Mesothelial cell of epicardium (in vitro differentiated cells): ENCODE measurements at places on chromosomes 1 and 21.
A peak's percentile ranks its signal among the peaks of the same experiment; 100 is the strongest.

GRCh38 chr1:20124456-20125057 is 5.2 kb upstream of the PLA2G2D start:
- no peak for DNase-seq

DNA sequence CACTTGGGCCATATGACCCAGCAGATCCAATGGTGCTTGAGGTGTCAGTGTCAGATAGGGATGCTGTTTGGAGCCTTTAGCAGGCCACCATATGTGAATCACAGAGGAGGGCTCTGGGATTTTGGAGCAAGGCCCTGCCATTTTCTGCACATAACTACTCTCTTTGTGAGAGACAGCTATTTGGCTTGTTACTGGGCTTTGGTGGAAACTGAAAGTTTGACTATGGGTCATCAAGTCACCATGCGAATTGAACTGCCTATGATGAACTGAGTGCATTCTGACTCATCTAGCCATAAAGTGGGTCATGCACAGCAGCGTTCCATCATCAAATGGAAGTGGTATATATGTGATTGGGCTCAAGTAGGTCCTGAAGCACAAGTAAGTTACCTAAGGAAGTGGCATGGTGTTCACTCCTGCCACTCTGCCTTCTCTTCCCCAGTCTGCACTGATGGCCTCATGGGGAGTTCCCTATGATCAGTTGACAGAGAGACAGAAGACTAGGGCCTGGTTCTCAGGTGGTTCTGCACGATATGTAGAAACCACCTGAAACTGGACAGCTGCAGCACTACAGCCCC is 447.3 kb downstream of the AGBL4 start:
- no peak for DNase-seq

DNA sequence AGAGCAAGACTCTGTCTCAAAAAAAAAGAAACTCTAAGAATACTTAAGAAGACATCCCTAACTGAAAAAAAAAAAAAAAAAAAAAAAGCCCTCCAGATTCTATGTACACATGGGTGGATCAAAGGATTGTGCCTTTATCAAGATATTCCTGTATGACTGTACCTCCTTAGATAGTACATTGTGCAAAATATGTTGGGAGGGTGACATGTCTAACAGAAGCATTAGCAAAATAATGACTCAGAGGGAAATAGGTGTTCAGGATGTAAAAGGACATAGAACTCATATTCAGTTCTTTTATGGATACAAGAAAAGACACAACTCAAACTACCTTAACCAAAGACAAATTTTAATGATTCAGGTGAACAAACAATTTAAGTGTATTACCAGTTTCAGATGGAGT is 269.8 kb upstream of the KAZN start:
- no peak for DNase-seq

- no peak for DNase-seq
Observed at GRCh38 chr1:31763671-31764311, 349 bp downstream of the ADGRB2 start.

- DNase-seq, result peak; percentile 64
Observed at GRCh38 chr1:6448749-6449631, 17.0 kb downstream of the TNFRSF25 start.

DNA sequence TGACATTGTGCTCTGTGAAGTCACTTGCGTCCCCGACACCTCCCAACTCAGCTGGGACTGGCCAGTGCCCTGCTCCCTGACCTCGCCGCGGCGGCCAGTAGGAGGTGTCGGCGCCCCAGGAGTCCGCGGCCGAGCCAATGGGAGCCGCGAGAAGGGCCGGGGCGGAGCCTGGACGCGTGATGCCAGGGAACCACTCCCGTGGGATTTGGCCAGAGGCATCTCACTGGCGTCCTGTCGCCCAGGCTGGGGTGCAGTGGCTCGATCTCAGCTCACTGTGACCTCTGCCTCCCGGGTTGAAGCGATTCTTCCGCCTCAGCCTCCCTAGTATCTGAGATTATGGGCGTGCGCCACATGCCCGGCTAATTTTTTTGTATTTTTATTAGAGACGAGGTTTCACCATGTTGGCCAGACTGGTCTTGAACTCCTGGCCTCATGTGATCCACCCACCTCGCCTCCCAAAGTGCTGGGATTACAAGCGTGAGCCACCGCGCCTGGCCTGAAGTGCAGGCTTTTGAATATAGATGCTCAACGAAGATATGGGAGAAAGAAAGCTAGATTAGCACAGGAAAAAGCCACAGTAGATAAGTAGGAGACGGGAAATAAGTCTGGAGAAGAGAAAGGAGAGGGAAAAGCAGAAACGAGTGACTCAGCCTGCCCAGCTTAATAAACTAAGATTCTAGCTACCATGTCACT is 38.0 kb downstream of the ZBTB8OS start:
- DNase-seq, result peak; percentile 69

DNA sequence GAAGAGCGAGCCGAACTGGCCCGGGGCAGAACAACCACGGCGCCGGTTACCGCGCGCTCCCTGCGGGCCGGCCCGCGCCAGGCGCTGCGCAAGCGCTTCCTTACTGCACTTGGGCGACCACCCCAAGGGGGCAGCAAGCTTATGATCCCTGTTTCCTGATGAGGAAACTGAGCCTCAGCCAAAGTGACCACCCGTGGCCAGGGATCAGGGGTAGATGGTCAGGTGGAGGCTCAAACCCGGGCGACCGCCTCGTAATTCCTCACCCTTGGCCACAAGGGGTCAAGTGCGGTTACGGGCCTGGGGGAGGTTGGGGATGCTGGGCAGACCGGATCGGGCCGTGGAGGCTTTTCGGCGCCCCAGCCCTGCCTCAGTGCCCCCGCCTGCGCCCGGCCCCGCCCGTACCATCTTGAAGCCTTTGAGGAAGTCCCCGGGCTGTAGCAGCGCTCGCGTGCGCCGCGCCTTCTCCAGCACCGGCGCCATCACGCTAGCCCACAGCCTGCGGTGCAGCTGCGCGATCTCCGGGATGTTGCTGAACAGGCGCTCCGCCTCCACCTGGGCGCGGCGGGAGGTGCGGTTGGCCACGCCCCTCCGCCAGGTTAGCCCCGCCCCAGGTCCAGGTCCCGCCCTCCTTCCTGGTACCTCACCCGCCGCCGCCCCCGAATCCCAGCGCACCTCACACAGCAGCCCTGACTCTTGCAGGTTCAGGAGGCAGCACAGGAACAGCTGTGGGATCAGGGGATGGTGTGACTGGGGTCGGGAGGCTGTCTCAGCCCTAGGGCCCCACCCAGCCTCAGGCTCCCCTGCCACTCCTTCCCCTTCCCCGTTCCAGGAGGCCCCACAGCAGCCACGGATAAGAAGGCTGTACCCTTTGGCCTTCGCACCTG is 5.4 kb upstream of the TNFRSF25 start:
- DNase-seq, result no peak

DNA sequence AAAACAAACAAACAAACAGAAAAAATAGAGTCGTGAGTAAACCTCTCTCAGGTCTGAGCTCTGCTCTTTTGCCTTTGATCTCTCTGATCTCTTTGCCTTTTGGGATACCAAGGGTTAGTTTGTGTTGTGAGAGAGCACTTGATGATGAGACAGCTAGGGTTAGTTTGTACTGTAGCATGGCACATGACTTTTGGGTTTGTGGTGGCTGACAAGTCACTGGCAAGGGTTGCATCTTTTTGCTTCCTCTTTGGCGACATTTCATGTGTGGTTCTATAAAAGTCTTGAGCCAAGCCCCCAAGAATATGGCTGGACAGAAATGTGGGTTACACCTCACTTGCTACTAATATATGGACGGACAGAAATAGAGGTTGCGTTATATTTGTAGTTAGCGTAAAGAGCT is 60.5 kb downstream of the TESK2 start:
- DNase-seq, result no peak

- no peak for DNase-seq
Observed at GRCh38 chr1:216183007-216183406, 240.2 kb downstream of the USH2A start.

- DNase-seq, result no peak
Observed at GRCh38 chr1:60581455-60582220, 500.7 kb upstream of the NFIA start.

- no peak for DNase-seq
Observed at GRCh38 chr1:18300376-18300775, 180.4 kb upstream of the KLHDC7A start.

GRCh38 chr1:31216016-31216415 is 23.7 kb downstream of the NKAIN1 start:
- DNase-seq, result peak; percentile 90

- no peak for DNase-seq
Observed at GRCh38 chr1:219528633-219529032, 84.3 kb downstream of the ZC3H11B start.

DNA sequence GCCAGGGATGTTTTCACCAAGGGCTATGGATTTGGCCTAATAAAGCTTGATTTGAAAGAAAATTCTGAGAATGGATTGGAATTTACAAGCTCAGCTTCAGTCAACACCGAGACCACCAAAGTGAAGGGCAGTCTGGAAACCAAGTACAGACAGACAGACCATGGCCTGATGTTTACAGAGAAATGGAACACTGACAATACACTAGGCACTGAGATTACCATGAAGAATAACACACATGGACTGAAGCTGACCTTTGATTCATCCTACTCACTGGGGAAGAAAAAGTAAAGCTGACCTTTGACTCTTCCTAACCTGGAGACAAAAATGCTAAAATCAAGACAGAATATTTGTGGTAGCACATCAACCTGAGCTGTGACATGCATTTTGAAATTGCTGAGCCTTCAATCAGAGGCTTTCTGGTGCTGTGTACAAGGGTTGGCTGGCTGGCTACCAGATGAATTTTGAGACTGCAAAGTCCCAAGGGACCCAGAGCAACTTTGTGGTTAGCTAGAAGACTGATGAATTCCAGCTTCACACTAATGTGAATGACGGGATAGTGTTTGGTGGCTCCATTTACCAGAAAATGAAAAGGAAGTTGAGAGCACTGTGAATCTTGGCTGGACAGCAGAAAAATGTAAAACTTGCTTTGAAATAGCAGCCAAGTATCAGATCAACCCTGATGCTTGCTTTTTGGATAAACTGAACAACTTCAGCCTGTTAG is 190.4 kb upstream of the KCTD3 start:
- no peak for DNase-seq

DNA sequence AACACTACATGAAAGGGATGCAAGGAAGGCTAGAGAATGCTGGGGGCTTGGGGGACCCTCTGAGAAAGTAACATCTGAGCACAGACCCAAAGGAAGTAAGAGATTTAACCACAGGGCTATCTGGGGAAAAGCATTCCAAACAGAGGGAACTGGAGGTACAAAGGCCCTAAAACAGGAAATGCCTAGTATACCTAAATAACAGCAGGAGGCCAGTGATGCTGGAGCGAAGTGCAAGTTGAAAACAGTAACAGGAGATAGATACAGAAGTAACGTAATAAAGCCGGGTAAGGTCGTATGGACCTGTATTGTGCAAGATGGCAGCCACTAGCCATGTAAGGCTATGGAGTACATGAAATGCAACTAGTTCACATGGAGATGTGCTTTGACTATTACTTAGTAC is 52.1 kb downstream of the CD34 start:
- no peak for DNase-seq

DNA sequence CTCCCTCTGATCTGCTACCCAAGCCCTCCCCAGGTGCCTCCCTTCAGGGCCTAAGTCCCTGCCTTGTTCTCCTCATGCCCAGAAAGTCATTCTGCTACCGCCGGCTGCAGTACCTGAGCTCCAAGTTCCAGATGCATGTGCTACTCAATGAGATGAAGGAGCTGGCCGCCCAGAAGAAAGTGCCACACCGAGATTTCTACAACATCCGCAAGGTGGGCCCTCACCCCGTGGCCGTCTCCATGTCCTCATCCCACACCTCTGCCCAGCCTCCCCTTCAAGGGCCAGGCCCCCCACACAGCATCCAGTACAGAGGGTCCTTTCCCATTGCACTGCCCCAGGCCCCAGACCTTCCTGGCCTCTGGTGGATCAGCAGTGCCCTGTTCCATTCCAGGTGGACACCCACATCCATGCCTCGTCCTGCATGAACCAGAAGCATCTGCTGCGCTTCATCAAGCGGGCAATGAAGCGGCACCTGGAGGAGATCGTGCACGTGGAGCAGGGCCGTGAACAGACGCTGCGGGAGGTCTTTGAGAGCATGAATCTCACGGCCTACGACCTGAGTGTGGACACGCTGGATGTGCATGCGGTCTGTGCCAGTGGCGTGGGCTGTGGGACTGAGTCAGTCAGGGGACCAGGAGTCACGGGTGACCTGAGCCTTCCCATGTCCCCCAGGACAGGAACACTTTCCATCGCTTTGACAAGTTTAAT is 8.2 kb downstream of the AMPD2 start:
- no peak for DNase-seq

- peak; percentile 77 for DNase-seq
Observed at GRCh38 chr1:65002508-65003315, 36.4 kb upstream of the JAK1 start.

GRCh38 chr1:67685558-67686266 is 711 bp downstream of the GADD45A start:
- DNase-seq, result peak; percentile 25

- DNase-seq, result no peak
Observed at GRCh38 chr1:175572932-175573868, 170.2 kb downstream of the TNR start.
